Esophagus squamous epithelium (tissue), 5 donors: ENCODE measurements at places on chromosomes 5 and 9. TPM values are rescaled to one million over a fixed set of nuclear protein-coding genes. Genes with fewer than 3 reads are reported as not detected.

PTGES gene
- 11.3 TPM for total RNA-seq

SIT1 gene
- total RNA-seq, result 4.2 TPM

CYLC2 gene
- not detected for total RNA-seq

PCDHGB3 gene
- total RNA-seq, result 0.26 TPM

DOCK8 gene
- 6.9 TPM for total RNA-seq

CCDC180 gene
- total RNA-seq, result 4.8 TPM

DCTN4 gene
- total RNA-seq, result 50.2 TPM

CCNJL gene
- total RNA-seq, result 0.38 TPM

PDCD1LG2 gene
- total RNA-seq, result 3.6 TPM

C8G gene
- total RNA-seq, result not detected

BTNL3 gene
- total RNA-seq, result not detected

TTC16 gene
- not detected for total RNA-seq

CDH18 gene
- not detected for total RNA-seq

HAVCR2 gene
- 0.45 TPM for total RNA-seq

ZDHHC21 gene
- 13.3 TPM for total RNA-seq

DNA sequence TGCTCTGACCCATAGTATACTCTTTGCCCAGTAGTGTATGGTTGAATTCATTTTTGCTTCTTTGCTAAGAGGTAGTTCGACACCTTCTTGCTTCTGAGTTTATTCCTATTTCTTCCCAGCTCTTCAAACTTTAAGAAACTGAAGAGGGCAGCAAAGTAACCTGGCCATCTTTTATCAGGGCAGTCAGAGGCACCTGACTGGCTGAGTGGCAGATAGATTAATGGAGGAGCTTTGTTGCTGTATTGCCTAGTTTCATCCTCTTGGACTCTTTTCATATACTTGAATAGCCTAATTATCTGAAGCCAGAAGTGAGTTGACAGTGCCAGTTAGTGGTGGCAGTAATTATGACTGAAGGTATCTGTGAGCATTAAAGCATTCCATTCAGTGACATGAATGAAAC, 82.5 kb downstream of the UHRF2 start:
- no peak for DNase-seq

- no peak for DNase-seq
Measured at GRCh38 chr9:13732290-13732689, 452.8 kb upstream of the MPDZ start.

- DNase-seq, result no peak
Measured at GRCh38 chr5:132110930-132111329, 37.3 kb downstream of the CSF2 start.

- no peak for DNase-seq
Measured at GRCh38 chr5:122089096-122090013, 11.3 kb upstream of the LOX start.

GRCh38 chr5:111232311-111233051, 8.3 kb downstream of the CAMK4 start:
- DNase-seq, result no peak

DNA sequence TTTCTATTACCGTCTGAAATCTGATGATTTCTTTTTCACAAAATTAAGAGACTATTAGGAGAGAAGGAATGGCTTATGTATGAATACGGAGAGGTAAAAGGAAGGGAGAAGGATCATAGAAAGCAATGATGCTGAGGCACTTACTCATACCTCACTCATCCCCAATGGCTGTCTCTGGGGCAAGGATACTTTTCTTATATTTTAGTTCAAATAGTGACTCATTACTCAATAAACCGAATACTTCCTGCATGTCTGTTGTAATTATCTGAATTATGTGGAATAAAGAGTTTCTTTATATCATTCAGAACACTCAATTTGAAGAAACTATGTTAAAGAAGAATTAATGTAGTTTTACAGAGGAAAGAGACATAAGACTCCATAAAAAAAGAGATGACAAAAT, 284.5 kb upstream of the NUDT12 start:
- no peak for DNase-seq

GRCh38 chr9:86721843-86722705, 225.2 kb downstream of the GAS1 start:
- no peak for DNase-seq

- DNase-seq, result no peak
Measured at GRCh38 chr9:100671898-100672297, 94.0 kb downstream of the CAVIN4 start.

- no peak for DNase-seq
Measured at GRCh38 chr9:124258607-124259157, 933 bp downstream of the NEK6 start.

DNA sequence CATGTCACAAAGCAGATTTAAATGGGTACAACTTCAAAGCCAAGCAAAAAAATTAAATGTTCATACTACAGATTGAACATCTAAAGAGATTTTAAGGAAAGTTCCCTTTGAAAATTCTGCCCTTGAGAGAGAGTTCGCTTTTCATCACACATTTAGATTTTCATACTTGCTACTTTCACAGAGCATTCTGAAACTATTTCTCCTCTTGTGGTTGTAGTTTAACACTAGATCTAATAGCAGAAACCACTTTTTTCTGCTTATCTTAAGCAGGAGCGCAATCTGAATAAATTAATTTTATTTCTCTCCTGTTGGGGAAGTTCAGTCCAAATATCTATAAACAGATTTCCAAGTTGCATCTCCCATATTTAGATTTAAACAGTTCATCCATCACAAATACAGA, 173.3 kb upstream of the RASA1 start:
- DNase-seq, result no peak

- no peak for DNase-seq
Measured at GRCh38 chr9:22009506-22009867, 382 bp upstream of the CDKN2B start.

GRCh38 chr5:170783498-170784247, at the start of gene GABRP:
Gene GABRP, plus strand, starts transcription at chr5:170783725. Its CDS starts 4,891 bp downstream, at chr5:170788616.
- DNase-seq, result no peak

DNA sequence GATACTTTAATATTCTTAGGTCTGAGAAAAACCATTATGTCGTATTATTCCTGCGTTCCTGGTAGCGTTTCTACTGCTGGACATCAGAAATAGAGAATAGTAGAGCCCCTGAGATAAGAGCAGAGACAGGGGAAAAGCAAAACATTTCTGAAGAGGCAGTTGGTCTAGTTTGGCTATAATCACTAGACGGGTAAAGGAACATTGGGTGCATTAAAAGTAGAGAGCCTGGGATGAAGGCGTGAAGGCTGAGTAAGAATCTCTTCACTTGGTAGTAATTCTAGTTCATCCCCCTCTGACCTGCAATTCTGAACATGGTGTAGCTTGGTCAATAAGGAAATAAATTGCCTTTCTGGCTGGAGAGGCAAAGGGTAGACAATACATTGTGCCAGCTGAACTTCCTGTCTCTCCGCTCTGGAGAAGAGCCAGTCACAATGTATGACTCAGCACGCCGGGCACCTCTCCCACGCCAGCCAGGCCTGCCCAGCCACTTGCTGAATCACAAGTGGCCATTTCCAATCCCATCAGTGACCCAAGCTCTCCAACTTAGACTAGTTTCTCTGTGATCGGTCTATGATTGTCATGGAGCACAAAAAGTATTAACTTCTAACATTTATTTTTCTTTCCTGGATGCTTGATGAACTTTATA, 75.4 kb downstream of the STK32A start:
- DNase-seq, result no peak

DNA sequence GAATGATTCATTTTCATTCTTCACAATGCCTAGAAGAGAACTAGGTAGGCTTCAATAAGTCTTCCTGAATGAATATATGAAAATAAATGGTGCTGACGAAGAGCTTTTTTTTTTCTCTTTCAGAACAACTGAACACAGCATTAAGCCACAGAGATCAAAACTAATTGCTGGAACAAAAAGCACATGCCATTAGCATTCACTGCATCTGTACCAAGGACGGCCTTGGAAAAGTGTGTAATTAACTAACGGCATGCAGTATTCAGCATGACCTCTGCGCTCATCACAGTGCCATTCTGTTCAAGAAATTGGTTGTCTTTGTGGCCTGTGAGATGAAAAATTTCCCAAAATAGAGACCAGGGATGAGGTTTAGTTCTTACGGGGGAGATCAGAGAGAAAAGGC, 99.3 kb downstream of the NUDT12 start:
- no peak for DNase-seq

- DNase-seq, result no peak
Measured at GRCh38 chr5:125017796-125018195, 271.4 kb upstream of the ZNF608 start.

- DNase-seq, result no peak
Measured at GRCh38 chr9:68581696-68582095, 41.0 kb upstream of the TMEM252 start.

DNA sequence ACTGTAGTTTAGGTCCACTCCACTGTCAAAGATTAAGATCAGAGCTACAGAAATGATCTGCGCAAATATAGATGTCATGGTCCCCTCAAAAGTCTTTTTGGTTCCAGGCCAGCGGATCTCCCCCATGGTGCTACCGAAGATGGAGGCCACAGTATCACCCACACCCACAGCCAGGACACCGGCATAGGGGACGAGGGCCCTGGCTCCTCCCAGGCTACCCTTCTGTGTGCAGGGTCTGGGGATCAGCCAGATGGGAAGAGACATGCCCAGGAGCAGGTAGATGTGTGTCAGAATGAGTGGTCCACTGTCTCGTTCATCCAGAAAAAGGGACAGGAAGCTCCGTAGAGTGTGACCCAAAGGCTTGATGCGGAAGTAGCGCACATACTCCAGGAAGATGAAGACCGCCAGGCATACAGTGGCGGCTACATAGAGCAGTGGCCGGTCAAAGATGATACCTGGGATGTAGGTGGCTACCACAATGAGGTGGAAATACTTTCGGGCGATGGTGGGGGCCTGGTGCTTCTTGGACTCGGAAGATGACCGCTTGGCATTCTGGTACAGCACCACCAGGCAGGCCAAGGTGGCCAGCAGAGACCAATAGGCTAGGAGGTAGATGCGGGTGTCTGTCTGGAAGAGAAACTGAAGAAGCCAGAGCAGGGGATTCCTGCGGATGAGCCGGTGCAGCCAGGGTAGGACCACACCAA, 1.5 kb downstream of the DOLK start:
- no peak for DNase-seq

- DNase-seq, result no peak
Measured at GRCh38 chr5:54024466-54024865, 285.9 kb downstream of the ARL15 start.

- no peak for DNase-seq
Measured at GRCh38 chr9:99745085-99745484, 76.6 kb upstream of the NR4A3 start.

DNA sequence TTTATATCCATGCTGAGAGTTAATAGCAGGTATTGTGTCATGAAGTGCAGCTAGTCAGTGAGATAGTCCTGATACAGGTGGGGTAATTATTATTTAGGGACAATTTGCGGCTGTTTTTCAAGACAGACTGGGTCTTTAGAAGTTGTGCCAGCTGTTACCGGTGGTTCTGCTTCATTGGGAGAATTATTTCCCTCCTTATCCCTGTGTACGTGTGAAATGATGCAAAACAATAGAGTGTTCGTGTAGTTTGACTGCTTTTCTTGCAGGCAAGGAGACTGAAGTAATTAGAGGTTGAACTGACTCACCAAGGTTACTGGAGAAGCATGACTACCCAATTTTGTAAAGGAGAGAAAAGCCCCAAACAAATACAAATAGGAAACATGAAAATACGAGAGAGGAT, 101.7 kb downstream of the ARRDC3 start:
- no peak for DNase-seq

GRCh38 chr9:87655731-87656130, 70.2 kb upstream of the CTSL start:
- DNase-seq, result no peak

- no peak for DNase-seq
Measured at GRCh38 chr9:23702311-23702922, 123.6 kb downstream of the ELAVL2 start.

- DNase-seq, result no peak
Measured at GRCh38 chr9:13904746-13905145, 409.2 kb downstream of the NFIB start.

DNA sequence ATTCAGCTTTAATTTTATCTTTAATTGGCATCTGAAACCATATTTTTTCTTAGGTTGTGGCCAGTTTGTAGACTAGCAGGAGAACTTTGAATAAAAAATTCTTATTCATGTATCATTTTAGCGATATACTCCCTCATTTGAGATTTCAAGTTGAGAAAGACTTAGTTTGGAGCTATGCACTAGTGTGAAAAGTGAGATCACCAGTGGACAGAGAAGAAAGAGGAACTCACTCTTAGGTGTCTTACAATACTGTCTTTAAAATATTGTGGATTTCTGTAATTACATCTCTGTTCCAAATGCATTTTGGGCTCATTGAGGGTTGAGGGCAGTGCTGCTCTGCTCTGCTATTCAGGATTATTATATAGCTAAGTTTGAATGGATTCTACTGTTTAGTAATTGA, 54.7 kb downstream of the NAA35 start:
- no peak for DNase-seq

DNA sequence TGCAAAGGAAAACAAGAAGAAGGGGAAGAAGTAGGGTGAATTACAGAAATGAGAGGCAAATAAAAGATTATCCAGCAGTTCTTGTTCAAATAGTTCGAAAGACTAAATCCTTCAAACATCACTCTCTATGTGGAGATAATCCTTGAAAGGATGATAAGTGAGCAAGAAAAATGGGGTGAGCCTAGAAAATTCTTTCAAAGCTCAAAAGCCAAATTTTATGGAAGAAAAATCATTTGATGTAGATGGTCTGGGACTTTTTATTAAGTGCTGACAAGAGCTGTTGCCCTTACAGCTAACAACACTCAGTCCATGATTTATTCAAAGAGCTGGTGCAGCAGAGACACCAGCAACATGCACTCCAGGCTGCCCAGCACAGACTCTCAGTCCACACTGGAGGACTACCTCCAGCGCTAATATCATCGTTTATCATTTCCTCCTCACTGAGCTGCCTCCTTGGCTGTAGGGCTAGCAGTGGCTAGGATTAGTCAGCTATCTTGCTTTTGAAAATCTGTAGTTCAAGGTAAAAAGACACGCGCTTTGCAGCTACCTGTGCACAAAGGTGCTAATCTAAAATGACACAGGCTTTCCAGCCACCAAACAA, 264.8 kb upstream of the KIF2A start:
- no peak for DNase-seq

DNA sequence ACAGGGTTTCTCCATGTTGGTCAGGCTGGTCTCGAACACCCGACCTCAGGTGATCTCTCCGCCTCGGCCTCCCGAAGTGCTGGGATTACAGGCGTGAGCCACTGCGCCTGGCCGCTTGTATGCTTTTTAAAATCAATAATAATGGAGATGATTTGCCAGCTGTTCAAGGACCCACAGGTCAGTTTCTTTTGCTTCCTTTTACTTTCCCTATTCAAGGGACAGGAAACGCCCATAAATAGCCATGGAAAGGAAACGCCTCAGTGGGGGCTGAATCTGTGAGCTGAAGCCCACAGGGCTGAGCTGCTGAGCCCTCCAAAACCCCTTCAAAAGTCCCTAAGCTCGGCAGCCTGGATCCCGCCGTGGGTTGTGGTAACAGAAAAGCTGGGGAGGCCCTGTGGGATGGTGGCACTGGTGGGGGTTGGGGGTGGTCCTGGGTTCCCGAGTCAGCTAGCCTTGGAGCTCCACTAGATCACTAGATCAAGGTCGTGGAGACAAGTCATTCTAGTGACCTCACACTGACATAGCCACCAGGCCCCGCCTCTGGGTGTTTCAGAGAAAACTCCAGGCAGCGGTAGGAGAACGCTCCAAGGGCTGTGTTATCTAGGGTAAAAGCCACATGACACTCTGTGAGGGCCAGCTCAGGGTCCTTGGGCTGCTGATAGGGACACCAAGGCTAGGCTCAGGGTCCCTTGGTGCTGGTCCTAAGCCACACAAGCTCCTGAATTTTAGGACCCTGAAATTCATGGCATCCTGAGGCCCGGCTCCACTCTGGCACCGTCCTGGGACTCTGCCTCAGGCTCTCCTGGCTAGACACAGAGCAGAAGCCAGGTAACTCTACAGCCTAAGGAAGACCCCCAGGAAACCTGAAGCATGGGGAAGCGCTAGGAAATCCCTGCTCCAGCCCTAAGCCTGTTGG, 18.0 kb upstream of the DUSP1 start:
- DNase-seq, result no peak
